GM23338 (cell line): ENCODE measurements at places on chromosomes 7 and 10. TPM values are rescaled to one million over a fixed set of nuclear protein-coding genes. Genes with fewer than 3 reads are reported as not detected.

- no peak overlapping the region for H3K27ac ChIP-seq
- no peak overlapping the region for H3K4me3 ChIP-seq
- DNase-seq: peak; percentile 93
- no peaks in the 10 kb centered on the region for H3K27me3 ChIP-seq
- H3K36me3 ChIP-seq: no peaks in the 10 kb centered on the region
These were observed 46.2 kb downstream of the GPAM start for GRCh38 chr10:112137154-112137987.

The ZNF438 gene
- 0.74 and 0.94 TPM in 2 replicates for total RNA-seq

GRCh38 chr10:71359364-71360046, 37.2 kb upstream of the CDH23 start:
- H3K4me1 ChIP-seq: no peaks in the 10 kb centered on the region
- no peaks in the 10 kb centered on the region; the same call in 1 of the 2 replicates for H3K36me3 ChIP-seq
- no peaks in the 10 kb centered on the region for H3K27me3 ChIP-seq
- H3K4me3 ChIP-seq: no peak overlapping the region
- no peak for DNase-seq

DNA sequence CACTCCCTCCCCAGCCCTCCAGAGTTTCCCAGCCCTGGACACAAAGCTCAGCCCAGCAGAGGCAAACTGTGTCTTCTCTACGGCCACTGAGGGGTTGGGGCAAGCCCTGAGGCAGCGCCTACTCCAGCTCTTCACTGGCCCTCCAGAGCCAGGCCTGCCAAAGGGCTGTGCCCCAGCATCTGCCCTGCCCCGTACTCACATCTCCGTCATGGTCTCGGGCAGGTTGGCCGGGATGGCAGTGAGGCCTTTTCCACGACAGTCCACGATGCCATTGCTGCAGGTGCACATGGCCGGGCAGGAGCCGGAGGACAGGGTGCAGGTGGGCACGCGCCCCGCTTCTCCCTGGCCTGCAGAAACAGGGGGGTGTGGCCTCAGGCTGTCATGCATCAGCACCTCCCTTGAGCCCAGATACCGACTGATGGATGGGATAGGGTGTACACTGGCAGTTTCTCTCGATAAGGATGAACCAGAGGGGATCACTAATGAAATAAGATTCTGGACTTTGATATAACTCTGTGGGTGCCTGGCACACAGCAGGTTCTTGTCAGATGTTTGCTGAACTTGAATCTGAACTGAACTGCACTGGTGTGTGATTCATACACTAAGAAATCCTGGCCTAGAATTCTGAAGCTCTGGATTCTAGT, 125.2 kb downstream of the SLIT1 start:
- H3K27ac ChIP-seq: no peak overlapping the region
- no peaks in the 10 kb centered on the region for H3K36me3 ChIP-seq
- H3K4me3 ChIP-seq: no peak overlapping the region
- no peaks in the 10 kb centered on the region for H3K4me1 ChIP-seq

DNA sequence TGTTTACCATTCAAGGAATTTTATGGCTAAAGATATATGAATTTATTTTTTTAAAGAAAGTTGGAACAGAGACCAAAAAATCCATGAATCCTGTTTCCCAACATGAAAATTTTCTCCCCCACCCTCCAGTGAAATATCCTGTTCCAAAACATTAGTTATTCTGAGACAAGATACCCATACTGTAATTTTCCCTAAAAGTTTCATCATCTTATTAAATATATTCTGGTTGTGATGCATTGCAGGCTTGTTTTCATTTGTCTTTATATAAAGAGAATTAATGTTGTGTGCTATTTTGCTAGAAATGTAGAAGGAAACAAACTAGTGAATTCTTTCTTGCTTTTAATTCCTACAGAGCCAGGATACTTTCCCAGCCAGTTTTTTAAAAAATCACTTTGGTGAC, 106.6 kb downstream of the EXOC4 start:
- H3K4me3 ChIP-seq: no peak overlapping the region
- no peaks in the 10 kb centered on the region for H3K27me3 ChIP-seq
- no peak for DNase-seq
- peaks cover 40% of the 10 kb centered on the region for H3K4me1 ChIP-seq

DNA sequence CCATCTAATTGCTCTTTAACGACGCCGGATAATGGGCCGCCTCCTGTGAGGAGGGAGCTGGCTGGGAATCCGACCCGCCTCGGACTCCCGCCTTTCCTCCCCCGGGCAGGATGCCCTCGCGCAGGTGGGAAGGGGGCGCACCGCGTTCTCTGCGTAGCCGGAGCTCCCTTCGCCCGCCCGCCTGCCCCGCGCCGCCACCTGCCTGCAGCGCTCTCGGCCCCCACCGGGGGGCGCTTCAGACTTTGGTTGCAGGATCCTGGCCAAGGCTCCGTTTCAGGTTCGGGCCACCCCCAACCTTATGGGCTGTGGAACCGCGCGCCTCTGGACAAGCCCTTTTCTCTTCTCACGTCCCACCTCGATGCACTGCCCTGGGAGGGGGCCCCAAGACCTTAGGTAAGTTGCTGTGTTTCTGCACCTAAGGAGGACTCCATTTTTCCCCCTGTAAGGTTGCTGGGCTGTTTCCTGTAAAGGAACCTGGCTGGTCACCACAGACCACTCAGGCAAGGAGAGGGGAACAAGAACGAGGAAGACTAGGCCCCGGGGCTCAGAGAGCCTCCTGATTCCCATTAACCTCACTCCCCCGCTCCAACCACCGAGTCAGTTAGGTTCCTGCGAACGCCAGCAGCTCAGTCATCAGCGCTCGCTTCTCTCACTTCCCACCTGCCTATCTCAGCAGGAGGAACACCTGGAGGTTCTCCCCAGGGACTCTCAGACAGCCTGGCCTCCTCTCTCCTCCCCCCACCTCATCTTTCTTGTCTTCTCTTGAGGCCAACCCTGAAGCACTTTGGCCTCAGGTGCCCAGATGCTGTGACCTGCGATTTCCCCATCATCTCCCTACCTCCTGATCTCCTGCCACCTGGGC, 11.3 kb upstream of the KAZALD1 start:
- peaks cover 31% of the 10 kb centered on the region for H3K4me1 ChIP-seq
- no peaks in the 10 kb centered on the region for H3K36me3 ChIP-seq
- H3K27ac ChIP-seq: no peak overlapping the region
- H3K4me3 ChIP-seq: peak overlapping the region; percentile 51

DNA sequence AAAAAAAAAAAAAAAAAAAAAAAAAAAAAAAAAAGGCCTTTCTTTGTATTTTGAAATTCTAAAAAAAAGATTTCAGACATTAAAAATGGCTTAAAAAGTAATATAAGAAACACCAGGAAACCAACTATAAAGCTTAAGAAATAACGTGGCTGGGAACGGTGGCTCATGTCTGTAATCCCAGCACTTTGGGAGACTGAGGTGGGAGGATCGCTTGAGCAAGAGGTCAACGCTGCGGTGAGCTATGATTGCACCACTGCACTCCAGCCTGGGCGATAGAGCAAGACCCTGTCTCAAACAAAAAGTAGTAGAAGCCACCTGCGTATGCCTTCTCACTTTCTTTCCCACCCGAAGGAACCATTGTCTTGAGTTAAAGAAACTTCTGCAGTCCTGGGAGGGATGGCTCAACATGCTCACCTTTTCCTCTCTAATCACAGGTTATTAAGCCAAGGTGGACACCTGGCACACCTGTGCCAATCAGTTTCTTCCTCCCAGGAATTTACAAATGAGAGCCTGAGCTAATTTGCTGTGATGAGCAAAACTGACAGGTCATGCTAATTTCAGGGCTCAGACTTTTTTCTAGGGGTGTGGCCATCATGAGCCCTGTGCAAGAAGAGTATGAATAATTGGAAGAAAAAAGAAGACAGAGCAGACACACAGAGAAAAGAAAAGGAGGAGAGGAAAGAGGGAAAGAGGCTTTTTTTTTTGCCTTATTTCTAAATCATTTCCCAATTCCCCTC, 72.0 kb upstream of the PARD3 start:
- no peak overlapping the region for H3K27ac ChIP-seq
- no peak for DNase-seq
- no peaks in the 10 kb centered on the region; the same call in 1 of the 2 replicates for H3K4me1 ChIP-seq

The COL13A1 gene
- 7.1 and 8.6 TPM in 2 replicates for total RNA-seq

The ACTL6B gene
- total RNA-seq: 0.69 TPM in 1 of 2 replicates, not detected in the other

The CCDC3 gene
- 4.5 and 5.2 TPM in 2 replicates for total RNA-seq

DNA sequence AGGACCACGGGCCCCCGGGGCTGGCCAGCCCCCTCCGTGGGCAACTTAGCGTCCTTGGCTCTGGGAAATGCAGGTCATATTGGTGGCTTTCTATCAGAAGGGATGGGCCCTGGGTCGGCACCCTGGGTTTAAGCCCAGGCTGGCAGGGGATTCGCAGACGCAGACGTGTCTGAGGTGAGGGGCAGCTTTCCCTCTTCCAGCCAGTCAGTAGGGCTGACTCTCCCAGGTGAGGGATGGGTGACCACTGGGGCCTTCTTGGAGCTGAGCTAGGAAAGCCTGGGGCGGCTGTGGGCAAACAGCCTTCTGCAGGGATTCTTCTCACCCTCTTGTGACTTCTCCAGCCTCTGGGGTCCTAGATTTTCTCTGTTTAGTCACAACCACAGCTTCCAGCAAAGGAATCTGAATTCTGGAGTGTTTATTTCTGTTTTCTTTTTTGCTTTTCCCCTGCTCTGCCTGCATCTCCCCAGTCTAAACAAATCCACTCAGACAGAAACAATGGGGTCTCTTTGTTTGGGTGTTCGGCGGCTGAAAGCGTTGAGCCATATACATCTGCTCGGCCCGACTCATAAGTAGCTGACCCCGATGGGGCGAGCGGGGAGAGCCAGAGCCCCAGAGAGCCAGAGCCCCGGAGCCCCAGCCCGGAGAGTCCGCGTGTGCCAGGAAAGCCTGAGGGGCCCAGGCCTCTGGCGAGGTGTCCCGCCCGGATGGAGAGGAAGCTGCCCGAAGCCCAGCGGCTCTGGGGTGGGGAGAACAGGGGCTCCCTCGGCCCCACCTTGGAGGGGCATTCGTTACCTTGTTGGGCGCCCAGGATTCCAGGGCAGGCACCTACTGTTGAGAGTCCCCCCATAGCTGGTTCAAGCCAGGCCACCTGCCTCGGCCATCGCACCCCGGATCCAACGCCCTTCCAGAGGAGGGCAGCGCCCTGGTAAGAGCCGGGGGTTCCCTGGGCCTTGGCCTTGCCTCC, 2.0 kb downstream of the MNX1 start:
- H3K36me3 ChIP-seq: no peaks in the 10 kb centered on the region
- H3K4me1 ChIP-seq: peaks cover 58% of the 10 kb centered on the region
- H3K27ac ChIP-seq: no peak overlapping the region
- H3K27me3 ChIP-seq: peaks cover 97% of the 10 kb centered on the region
- H3K4me3 ChIP-seq: peak overlapping the region; percentile 41; the same call in 1 of the 2 replicates

GRCh38 chr7:72260406-72260805, 151.7 kb downstream of the CALN1 start:
- H3K27me3 ChIP-seq: no peaks in the 10 kb centered on the region
- no peak overlapping the region for H3K4me3 ChIP-seq
- no peak for DNase-seq
